ENCODE measurements at places on chromosomes 7 and 10.

DNA sequence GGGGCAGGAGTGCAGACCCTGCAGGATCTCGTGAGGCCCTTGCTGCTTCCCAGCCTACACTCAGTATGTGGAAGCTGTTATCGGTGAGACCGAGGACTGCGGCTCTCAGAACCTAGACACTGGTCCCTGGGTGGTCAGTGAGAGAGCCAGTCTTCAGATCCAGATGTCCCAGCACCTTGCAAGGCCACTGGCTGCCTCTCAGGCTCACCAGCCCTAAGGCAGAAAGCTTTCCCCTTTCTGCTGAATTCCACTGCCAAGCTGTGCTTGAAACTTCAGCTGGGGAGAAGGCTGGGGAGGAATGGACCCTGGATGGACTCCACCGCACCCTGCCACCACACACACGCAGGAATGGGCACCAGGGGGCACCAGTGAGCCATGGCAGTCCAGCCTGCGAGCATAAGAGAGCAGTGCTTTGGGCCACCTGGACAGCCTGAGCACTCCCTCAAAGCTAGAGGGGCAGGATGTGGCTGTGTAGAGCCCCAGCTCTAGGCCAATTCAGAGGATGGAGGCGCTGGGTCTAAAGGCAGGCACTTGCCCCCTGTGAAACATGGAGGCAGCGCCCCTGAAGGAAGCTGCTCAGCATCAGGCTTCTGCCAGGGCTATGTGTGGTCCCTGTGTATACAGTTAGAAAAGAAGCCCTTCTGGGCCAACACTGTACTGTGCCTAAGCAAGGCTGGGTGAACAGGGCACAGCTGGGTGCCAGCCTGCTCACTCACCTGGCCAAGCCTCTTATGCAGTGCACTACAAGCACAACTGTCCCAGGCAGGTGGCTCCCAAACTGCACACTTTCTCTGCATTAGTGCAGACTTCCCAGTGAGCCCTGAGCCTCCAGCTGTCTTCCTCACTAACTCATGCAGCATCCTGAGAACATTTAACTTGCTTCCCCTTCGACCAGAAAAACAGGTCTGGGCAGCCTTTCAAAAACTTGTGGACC lies 21.6 kb downstream of the TMEM72 start:
- DNase-seq, result peak; percentile 72

DNA sequence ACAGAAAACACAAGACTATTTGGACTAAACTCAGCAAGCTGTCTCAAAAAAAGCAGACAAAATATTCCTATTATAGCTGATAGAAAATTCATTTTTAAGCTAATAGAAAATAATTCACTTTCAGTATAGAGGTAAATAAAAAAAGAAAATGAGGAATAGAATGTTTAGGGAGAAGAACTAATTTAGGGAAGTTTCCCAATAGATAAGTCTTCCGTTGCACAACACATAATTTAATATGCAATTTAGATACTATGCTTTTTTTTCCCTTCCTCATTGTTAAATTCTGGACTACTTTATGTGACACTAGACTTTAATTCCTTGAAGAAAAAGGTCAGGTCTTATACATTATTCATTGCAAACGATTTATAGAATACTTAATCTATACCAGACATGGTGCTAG lies 10.3 kb downstream of the PNPLA8 start:
- no peak for DNase-seq

GRCh38 chr10:32454148-32454547 lies 8.2 kb downstream of the CCDC7 start:
- no peak for DNase-seq

DNA sequence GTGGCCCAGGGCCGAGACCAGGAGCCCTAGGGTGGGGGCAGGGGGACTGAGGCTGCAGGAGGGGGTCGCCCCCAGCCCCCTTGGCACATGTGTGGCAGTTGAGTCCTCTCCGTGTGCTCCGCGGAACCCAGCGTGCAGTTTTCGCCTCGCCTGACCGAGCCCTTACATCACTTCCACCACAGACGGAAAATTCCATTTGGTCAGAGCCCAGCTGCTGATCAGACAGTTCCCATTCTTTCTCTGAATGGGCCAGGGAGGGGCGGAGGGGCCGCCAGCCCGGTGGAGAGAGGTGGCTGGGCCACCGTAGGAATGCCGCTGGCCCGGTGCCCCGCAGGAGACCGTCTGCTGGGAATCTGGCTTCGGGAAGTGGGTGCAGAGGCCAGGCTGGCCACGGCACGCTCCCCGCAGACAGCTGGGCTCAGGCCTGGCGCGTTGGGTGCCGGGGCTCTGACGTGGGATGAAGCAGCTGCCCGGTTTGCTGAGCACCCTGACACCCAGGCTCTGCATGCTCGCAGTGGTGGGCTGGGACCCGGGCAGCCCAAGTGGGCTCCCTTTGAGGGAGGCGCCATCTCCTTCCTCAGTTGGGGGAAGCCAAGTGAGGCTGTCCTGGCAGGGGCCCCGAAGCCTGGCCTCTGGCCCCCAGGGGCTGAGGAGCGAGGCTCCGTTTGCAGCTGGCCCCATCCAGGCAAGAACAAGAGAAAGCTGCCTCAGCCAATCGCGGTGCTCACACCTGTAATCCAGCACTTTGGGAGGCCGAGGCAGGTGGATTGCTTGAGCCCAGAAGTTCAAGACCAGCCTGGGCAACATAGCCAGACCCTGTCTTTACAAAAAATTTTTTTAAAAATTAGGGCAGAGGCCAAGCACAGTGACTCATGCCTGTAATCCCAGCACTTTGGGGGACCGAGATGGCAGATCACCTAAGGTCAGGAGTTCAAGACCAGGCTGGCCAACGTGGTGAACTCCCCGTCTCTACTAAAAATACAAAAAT lies 9.9 kb downstream of the TTYH3 start:
- no peak for DNase-seq

GRCh38 chr10:105183536-105183935 lies 542.4 kb downstream of the SORCS3 start:
- no peak for DNase-seq

GRCh38 chr10:58590152-58590840 lies 77.6 kb downstream of the BICC1 start:
- no peak for DNase-seq

GRCh38 chr10:49596836-49597235 lies 13.3 kb upstream of the SLC18A3 start:
- no peak for DNase-seq

DNA sequence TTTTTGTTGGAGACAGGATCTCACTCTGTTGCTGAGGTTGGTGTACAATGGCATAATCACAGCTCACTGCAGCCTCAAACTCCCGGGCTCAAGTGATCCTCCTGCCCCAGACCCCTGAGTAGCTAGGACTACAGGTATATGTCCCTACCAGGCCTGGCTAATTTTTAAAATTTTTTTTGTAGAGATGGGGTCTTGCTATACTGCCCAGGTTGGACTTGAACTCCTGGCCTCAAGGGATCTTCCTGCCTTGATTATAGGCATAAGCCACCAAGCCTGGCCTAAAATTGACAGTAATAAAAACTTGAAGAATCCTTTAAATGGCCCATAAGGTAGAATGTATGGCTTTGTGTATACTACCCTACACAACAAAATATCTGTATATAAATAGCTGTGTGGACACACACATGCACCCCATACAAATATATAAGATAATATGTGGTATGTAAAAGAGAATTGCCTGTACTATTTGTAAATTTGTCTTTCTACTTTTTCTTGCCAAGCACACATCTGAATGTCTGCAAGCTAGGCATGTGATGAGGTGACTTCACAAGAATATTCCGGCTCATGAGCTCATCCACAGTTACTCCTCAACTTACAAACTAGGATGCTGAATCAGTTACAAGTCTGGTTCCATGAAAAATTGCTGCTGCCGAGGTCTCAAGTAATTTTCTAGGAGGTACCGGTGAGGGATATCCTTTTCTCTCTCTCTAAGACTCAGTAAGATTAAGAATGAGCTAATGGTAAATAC lies 26.6 kb downstream of the POLR3A start:
- no peak for DNase-seq

DNA sequence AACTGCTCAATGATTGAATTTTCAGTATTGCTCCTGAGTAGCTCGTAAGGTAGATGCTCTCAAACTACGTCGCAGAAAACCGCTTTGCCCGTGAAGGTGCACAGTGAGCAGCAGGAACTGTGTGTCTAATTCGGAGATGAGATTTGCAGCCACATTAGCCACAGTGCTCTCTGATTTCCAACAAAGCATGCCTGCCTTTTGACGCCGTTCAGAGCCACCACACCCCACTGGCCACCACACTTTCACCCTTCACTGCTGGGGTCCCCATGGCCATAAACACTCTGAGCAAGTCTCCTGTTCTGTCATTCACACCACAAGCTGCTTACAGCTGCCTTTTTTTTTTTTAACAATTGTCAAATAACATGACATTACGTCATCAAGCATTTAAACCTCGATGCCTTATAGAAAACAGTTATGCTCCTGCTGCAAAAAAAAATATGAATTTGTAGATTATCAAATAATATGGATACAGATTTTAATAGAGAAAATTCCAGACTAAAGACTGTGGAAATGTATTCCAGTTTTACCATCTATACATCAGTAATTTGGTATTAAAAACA lies 578.8 kb upstream of the PFKP start:
- no peak for DNase-seq

GRCh38 chr10:110860576-110861241 lies 11.0 kb upstream of the PDCD4 start:
- DNase-seq, result no peak
